ENCODE measurements at places on chromosomes 12 and 14.
A peak's percentile ranks its signal among the peaks of the same experiment; 100 is the strongest.

DNA sequence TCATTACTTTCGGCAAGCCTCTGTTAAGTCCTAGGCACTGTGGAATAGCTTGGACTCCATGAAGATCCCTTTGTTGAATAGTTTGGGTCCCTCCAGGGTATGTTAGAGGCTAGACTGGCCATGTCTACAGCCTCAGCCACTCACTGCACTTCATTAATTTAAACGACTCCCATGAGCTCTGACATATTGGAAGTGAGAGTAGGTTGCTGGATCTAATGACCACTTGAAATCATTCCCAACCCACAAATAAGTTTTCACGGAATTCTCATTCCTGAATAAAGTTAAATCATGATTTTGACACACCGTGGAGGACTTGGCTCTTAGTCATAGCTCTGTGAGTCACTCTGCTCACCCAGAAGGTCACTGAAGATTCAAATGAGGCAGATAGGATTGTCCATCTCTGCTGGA, 21.4 kb upstream of the APPL2 start:
- no peak for DNase-seq

- no peak for DNase-seq
These were observed 9.3 kb downstream of the PGAM5 start for GRCh38 chr12:132719954-132720324.

- DNase-seq = no peak
These were observed 2.2 kb upstream of the RPAP3 start for GRCh38 chr12:47707905-47708543.

DNA sequence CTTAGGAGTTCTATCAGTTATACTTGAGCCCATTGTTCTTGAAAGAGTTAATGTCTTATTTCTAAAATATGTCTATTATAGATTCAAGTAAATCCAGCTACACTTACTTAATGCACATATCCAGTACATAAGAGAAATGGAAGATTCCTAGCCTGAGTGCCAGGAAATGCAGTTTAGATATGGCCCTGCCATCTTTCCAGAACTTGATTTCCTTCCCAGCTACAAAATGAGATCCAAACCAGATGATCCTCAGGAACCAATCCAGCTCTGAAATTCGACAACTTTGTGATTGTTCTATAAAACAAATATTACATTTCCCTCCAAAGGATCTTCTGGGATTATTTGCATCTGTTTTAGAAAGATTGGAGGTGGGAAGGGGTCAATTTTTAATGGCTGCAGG, 317.3 kb upstream of the GARIN6 start:
- DNase-seq = no peak

DNA sequence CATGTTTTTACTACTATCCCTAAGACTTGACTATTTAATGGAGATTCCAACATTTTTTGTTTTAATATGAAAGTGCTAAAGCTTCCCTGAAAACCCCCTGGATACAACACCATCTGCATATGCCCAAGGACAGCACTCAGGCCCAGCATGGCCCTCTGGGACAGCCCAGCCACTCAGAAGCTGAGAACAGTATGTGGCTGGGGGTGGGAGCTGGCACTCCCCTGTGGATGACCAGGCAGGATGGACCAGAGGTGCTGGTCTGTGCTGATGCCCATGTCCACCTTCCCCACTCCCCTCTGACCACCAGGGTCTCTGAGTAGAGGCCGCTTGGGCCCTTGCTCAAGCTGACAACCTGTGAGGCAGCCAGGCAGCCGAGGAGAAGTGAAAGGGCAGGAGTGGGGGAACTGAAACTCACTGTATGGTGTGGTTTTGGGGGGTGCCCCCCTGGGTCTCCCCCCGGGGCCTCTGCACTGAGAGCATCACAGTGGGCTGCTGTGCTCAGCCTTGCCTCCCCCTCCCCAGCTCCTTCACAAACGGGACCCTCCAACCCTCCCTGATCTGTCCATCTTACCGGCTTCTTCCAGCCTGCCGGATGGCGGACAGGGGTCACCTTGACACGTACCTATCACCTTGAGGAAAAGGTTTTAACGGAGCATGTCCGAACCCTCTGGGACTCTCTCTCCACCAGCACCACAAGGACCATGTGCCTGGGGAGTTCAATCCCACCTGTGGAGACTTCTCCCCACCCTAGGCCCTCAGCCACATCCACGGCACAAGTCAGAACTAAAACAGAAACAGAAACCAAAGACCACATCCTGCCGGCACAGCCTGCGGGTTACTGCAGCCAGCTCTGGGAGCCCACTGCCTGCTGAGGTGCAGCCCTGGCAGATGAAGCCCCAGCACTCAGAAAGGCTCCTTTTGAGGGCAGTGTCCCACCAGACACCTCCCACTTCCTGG, at the start of gene TMEM229B:
Gene TMEM229B, minus strand, starts transcription at position 785 of the 957 bp plus-strand sequence. CDS start 14,798 bp downstream, outside the sequence.
- peak; percentile 88 for DNase-seq

GRCh38 chr12:55831447-55831815, 2.0 kb upstream of the DNAJC14 start:
- DNase-seq = no peak

GRCh38 chr12:93166541-93167307, 211.0 kb upstream of the NUDT4 start:
- peak; percentile 34 for DNase-seq

- DNase-seq = no peak
These were observed 1.1 kb downstream of the ANO6 start for GRCh38 chr12:45216983-45217485.

- DNase-seq = no peak
These were observed 178.6 kb downstream of the KSR2 start for GRCh38 chr12:117790198-117790597.

- peak; percentile 9 for DNase-seq
These were observed 72.4 kb downstream of the HECTD4 start for GRCh38 chr12:112309797-112310196.

DNA sequence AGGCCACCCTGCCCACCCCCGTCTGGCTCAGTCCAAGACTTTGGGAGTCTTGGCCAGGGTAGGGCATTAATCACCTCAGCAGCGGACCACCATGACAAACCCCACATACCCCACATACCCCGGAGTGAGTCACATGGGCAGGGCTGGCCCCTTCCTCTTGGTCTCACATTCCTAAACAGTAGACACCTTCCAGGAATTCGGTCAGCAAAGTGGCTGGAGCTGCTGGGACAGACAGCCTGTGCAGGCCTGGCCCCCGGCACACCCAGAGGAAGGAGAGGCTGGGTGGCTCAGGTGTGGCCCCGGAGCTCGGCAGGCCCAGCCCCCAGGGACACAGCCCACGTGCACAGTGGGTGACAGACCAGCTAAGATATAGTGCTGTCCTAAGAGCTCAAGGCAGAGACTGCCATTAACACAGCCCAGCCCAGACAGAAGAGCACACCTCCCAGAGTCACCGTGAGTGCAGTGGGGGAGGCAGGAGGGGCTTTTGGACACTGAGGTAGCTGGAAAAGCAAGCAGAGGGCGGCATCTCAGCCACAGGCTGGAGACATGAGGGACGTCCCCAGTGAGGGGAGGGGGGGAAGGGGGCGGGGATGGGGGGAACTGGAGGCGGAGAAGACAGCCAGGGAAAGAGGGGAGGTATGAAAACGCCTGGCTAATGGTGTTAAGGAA, 24.0 kb downstream of the CCDC85C start:
- no peak for DNase-seq

GRCh38 chr14:44626423-44626822, 119.3 kb upstream of the FSCB start:
- no peak for DNase-seq

GRCh38 chr12:67456431-67456901, 187.3 kb downstream of the CAND1 start:
- DNase-seq = no peak

DNA sequence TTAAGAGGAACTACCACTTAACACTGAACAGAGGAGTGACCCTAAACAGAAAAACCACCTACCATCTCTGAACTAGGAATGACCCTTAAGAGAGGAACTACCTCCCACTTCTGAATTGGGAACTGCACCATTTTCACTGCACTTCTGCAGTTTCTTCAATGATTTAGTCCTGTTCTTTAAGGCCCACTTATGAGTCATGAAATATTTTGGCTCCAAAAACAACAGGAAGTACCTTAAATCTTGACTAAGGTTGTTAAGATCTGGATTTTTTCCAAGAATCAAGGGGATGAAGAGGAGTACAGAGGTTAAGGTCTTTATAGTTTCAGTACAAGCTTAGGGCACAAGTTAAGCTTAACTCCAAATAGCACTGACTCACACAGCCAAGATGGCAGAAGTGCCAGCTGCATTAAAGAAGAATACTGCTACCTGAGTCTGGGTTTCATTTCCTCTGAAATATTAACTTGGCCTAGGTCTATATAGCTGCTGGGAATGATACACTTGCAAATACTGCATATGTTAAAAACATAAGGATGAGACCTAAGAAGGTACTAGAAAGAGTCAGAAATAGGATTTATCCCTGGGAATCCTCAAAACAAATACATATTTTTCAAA, 4.2 kb downstream of the NPC2 start:
- no peak for DNase-seq

DNA sequence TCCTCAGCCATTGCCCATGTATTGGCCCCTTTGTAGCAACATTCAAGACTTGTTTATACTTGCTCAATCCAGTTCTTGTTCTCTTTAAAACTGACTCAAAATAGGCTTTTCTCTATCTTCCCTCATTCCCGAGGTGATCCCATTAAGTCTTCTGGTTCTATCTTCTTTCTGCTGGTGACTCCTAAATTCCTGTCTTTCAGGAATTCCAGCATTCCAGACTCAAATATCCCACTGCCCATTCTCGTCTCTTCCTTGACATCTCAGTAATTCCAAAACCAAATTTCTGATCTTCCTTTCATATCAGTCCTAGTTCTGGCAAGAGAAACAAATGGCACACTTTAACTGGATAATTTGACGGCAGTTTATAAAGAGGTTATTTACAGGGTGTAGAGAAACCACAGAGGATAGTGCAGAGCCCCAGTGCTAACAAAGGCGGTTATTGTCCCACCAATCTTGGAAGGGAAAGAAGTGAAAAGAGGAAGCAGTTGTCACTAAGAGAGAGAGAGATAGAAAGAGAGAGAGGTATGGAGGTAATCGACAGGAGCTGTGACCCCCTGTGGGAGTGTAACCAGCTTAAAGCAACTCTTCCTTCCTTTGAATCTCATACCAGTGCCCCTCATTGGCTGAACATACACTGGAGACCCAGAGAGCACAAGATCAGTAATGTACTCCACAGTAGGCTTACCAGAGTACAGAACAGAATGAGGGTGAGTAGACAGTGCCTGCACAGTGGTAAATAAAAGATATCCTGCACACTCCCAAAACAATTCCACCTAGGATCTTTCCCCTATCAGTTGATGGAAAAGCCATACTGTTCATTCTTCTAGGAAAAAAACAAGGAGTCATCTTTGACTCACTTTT, 177.6 kb upstream of the LMNTD1 start:
- DNase-seq = no peak

DNA sequence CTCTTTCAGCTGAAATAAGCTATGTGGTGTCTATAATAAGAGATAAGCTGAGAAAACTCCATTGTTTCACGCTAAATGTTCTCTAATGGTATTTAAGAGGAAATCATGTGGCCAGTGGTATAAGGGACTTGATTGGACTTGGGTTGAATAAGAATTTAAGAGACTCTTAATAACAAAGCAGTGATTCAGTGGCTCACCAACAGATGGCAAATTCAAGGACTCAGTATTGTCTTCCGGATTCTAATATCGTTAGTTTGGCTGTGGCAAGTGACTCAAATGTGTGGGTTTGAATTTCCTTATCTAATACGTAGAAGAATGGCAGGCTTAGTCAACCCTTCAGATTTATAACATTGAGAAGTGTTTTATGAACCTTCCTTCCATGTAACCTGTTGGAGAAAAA, 49.1 kb upstream of the KCNH3 start:
- no peak for DNase-seq

DNA sequence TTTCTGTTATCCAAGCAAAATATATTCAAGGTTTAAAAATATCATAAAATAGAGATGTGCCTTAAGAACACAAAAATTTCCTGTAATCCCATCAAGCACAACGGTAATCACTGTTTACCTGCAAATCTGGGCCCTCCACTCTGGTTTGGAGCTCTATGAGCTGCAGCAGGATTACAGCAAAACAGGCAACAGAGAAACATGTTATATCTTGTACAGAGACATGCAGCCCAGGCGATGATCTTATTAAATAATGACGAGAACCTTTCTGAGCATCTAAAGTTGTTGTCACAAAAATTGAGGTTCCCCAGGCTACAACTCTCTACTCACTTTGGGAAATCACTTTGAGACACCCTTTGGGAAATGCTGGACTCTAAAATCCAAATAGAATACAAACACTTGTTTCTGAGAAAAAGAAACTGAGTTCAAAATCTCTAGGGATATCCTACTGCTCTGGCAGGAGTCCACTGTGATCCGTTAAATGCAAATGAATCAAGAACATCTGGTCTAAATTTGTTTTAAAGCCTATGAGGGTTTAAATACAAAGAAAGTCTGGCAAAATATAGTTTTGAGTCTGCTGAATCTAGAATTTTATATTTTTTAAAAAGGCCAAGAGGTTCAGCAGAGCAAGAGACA, 36.3 kb downstream of the STON2 start:
- no peak for DNase-seq

GRCh38 chr12:64976131-64976530, 145.0 kb downstream of the WIF1 start:
- no peak for DNase-seq

GRCh38 chr14:68785534-68786490, 7.1 kb downstream of the ZFP36L1 start:
- no peak for DNase-seq

DNA sequence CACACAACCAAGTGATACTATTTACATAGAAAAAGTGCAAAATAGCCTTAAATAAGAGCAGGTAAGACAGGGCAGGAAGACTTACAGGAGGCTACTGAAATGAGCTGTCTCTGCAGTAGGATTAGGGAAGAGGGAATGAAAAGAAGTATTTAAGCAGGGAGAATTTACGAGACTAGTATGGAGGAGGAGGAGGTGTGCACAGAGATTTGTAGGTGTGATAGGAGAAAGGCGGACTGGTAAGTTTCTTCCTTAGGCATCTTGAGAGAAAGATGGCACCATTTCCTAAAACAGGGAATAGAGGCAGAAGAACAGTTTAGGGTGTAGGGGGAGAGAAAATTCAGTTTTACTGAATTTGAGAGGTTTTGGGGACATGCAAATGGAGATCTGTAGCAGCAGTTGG, 25.7 kb downstream of the DIP2B start:
- no peak for DNase-seq

DNA sequence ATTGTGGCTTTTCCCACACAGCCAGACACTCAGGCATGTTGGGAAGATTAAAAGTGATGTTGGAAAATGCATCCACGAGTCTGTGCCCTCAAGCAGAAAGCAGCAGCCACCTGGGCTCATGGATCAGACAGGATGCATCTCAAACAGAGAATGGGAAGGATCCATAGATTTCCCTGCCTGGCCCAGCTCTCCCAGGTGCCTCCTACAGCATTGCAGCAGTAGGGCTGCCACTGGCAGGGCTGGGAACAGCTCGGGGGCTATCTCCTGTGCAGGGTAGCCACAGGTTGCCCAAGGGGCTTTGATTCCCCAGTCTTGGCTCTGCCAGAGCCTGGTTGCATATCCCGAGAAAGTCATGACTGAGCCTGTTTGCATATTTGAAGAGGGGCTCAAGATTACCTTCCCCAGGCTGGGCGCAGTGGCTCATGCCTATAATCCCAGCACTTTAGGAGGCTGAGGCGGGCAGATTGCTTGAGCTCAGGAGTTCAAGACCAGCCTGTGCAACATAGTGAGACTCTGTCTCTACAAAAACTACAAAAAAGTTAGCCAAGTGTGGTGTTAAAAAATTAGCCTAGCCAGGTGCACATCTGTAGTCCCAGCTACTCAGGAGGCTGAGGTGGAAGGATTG, 19.5 kb downstream of the C14orf132 start:
- DNase-seq = no peak

GRCh38 chr14:51488569-51489220, 163.0 kb upstream of the FRMD6 start:
- DNase-seq = no peak

Data from GM20000 (cell line).